Activated T-helper 1 cell treated with anti-CD3 and anti-CD28 coated beads, Interleukin-2, amount 50 U/mL, for 16 hours (primary cell): ENCODE measurements at places on chromosomes 7 and 10.

GRCh38 chr10:7340179-7340874 is 70.5 kb downstream of the SFMBT2 start:
- DNase-seq: no peak

- no peak for DNase-seq
Measured at GRCh38 chr10:14611968-14612693, 162.6 kb downstream of the FAM107B start.

DNA sequence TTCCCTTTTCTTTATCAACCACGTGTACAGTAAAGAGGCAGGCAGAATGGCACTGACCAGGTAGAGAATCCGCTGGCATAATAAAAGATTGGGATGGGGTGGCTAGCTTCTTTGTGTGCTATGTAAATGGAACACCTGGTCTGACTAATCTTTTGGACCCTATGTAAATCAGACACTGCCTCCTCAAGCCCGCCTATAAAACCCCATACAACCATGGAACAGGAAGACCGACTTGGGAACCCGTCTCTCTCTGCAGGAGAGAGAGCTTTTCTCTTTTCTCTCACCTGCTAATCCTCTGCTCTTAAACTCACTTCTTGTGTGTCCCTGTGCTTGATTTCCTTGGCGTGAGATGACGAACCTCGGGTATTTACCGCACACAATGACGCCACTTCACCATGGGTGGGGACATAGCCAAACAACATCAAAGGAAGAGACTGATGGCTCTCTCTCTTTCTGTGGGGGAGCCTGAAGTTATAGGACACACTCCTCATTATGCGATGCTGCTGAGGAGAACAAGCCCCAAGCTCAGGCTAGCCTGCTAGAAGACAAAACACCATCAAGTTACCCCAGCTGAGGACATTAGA is 94.2 kb downstream of the ARL5B start:
- no peak for DNase-seq

DNA sequence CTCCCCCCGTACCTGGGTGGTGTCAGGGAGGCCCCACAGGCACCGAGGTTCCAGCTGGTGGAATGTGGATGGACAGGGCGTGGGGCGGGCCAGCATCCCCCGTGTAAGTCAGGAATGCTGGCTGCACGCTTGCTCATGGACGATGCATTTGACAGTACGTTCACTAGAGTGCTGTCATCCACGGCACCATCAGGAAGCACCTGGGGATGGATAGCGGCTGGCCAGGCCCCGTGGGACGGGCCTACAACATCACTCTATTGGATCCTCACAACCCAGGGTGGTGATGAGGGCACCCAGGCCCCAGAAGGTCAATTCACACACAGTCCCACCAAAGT is 63.6 kb downstream of the INSIG1 start:
- no peak for DNase-seq

DNA sequence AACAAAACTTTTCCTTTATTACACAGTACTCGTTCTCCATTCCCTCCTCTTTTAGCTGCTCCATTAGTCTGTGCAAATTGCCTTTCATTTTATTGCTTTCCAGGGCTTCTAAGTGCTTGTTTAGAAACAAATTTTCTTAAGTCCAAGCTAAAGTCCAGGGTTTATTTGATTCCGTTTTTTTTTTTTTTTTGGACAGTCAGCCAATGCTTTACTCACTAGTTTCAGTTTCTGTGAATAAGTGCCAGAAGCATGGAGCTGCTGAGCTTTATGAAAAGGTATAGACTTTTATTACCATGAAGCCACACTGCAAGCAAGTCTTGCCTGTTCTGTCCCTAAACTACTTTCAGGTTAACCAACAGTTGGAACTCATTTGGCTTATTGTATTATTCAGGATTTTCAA is 455.0 kb downstream of the GFRA1 start:
- DNase-seq: no peak

- no peak for DNase-seq
Measured at GRCh38 chr10:103990121-103990520, 23.2 kb downstream of the SLK start.

DNA sequence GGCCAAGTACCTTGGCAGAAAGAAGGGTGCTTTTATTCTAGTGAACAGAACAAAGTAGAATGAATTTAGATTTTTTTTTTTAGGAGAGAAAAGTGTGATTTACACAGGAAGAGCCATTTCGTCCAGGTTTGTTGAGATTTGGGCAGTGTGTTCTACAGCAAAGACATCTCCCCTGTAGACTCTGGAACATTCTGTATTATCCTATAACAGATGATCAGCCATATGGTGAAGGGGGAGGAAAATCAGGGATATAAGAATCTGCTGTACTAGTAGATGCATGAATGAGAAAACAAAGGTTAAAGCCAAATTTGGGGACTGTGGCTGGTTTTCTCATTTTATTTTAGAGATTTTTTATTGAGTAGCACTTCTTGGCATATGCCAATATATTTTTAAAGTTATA is 453.7 kb upstream of the LRRTM3 start:
- no peak for DNase-seq

DNA sequence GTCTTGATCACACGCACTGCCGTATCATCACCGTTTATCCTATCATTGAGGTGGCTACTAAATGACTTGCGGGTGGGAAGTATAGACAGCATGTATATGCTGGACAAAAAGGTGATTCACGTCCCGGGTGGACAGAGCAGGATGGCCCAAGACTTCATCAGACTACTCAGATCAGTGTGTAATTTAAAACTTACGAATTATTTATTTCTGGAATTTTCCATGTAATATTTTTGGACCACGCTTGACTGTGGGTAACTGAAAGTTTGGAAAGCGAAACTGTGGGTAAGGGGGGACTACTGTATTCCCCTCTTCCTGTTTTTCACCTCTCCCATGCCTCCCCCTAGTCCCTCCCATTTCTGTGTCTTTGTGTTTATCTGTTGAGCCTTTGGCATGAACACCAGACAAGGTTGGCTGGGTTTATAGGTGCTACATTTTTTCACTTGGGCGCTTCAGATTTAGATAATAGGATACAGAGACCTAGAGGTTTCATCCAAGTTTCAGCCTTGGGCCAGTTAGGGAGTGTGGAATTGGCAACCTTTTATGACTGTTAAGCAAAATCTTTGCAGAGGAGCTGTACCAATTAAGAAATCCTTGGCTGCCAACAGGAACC is 55.8 kb downstream of the RBM20 start:
- DNase-seq: no peak

- no peak for DNase-seq
Measured at GRCh38 chr7:133778472-133778871, 348.7 kb upstream of the LRGUK start.

- DNase-seq: no peak
Measured at GRCh38 chr7:123057911-123058310, 62.4 kb upstream of the TAS2R16 start.

GRCh38 chr10:112208997-112209396 is 25.4 kb upstream of the GPAM start:
- DNase-seq: no peak

GRCh38 chr10:3077940-3078630 is 10.7 kb downstream of the PFKP start:
- no peak for DNase-seq

GRCh38 chr10:44994752-44995530 is 5.8 kb upstream of the ZNF22 start:
- DNase-seq: no peak

GRCh38 chr7:111101856-111102646 is 11.1 kb downstream of the LRRN3 start:
- DNase-seq: no peak

DNA sequence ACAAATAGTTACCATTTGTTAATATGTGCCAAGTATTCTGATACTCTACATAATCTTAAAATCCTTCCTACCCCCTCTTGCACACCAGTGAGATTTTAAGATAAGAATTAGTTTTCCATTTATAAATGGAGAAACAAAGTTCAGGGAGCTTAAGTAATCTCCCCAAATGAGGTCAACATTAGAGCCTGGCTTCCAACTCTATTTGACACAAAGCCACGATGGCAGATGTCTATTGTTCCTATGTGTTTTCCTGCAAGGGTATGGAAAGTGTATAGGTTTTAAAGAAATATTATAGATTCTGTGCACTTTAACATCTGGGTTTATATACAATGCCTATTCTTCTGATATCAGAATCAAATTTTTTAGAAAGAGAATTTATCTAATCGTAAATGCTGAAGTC is 143.9 kb upstream of the SEMA3C start:
- DNase-seq: no peak

DNA sequence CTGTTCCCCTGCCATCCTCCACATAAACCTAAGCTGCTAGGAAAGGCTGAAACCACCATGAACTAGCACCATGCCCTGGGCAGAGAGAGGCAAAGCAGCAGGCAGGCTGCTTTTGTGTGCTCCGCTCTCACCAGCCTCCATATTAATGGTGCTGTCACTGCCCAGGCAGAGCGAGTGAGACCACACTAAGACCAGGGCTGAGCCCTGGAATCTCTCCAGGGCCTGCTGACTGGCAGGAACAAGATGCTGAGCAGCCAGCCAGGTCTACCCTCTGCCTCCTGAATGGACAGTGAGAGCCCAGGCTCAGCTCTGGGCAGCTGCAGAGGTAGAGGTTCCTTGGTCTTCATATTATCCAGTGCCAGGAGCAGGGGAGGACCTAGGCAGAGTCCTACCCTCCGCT is 1.6 kb upstream of the CRHR2 start:
- DNase-seq: no peak

- DNase-seq: no peak
Measured at GRCh38 chr7:108650467-108650866, 80.8 kb downstream of the DNAJB9 start.

DNA sequence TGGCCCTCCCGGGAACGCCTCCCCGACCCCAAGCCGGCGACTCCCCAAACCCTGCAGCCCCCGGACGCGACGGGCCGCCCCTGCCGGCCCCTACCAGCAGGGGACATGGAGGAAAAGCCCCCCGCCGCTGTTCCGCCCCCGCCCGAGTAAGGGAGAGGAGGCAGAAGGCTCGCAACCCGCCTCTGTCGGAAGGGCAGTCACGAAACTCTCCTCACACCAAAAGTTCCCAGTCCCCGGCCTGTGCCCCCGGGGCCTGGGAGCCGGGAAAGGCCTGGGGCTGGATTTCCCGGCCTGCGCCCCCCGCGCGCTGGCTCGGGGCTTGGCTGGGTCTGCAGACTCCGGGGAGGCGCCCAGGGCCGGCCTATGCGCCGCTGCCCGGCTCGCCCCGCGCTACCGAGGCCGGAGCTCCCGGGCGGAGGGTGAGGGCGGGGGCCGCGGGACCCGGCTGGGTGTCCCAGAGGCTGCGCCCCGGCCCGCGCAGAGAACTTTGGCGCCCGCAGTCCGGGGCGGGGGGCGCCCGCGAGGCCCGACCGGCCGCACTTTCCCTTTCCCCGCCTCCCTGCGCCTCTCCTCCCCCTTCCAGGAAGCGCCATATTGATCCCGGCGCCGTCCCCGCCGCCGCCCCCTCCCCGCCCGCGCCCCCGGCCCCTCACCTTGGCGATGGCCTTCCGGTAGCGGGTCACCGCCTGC is 728 bp downstream of the PARD3 start:
- DNase-seq: no peak

DNA sequence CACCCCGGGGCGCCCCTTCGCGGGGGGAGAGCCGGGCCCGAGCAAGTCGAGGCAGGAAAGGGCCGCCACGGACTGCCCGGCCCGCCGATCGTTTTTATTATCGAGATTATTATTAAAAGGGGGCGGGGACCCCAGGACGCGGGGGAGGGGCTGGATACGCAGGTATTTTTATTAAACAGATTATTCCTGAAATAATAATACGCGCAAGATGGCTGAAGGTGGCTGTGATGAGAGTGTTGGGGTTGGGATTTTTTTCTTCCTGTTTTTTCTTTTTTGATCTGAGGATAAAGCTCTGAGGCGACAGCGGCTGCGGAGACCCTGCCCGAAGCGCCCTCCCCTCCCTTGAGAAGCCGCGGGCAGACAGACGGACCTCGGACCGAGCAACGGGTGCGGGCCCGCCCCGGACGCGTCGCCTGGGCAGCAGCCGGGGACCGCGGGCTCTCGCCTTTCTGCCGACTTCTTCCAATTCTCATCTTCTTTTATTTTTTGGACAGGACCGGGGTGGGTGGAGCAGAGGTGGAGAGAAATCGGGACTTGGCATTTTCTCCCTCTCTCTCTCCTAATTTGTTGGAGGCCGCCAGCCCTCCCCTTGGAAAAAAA is 1.4 kb upstream of the TRIM8 start:
- peak; percentile 18 for DNase-seq

- DNase-seq: no peak
Measured at GRCh38 chr10:95517536-95518454, 43.4 kb downstream of the SORBS1 start.

DNA sequence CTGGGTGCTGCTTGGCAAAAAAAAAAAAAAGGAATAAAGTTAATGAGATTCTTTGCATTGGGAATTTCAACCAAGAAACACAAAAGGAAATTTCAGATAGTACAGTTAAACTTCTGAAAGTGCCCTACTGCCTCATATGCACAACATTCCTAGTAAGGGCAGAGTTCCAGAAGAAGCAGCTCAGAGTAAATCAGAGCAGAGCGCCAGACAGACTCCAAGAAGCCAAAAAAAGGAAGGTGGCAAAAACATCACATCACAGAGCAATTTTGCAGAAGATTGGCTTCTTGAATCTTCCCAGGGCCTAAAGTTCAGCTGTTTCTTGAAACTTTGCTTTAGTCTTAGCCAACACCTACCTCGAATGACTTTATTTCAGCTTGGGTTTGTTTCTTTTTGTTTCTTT is 544.1 kb downstream of the XPNPEP1 start:
- no peak for DNase-seq
